ENCODE measurements at places on chromosomes 4 and X. TPM values are rescaled to one million over a fixed set of nuclear protein-coding genes. Genes with fewer than 3 reads are reported as not detected.

DNA sequence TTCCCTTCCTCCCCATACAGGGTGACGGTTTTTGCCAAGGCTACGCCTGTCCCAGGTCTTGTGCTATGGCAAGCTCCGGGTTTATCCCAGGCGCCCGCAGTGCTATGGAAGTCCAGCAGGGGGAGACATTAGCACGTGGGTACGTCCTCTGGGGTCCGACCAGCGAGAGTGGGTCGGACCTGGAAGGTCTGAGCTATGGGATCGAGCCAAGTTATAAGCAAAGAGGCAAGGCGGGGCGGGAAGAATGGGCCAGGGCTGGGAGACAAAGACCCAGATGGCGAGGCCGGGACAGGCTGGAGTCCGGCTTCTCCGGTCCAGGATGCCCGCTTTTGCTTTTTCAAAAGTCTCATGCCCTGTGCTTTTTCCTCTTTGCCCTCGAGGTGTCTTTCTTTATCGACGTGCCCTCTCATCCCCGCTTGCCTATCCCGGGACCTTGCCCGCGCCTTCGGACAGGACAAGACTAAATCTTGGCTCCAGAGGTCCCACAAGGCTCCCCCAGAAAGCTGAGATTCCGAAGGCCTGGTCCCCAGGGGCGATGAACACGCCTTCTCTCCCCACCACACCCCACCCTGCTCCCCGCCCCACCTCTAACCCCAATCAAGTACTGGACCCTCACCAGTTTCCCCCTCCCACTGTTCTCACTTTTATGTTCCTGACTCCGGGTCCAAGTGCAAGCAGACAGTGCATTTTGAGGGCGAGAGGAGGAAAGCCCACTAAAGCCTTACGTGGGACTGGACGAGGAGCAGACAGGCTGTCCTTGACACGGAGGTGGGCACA lies 785 bp upstream of the EFNB1 start:
- no peaks in the 10 kb centered on the region for H3K27me3 ChIP-seq
- no peaks in the 10 kb centered on the region for H3K36me3 ChIP-seq
- peak overlapping the region; percentile 87 for H3K27ac ChIP-seq
- peaks cover 23% of the 10 kb centered on the region for H3K4me1 ChIP-seq

GRCh38 chr4:164571593-164572390 lies 182.1 kb upstream of the SMIM31 start:
- peaks cover 22% of the 10 kb centered on the region for H3K4me1 ChIP-seq
- no peak overlapping the region for H3K4me3 ChIP-seq
- peak; percentile 31 for DNase-seq
- no peak overlapping the region for H3K27ac ChIP-seq
- no peaks in the 10 kb centered on the region for H3K36me3 ChIP-seq
- H3K27me3 ChIP-seq, result no peaks in the 10 kb centered on the region

DNA sequence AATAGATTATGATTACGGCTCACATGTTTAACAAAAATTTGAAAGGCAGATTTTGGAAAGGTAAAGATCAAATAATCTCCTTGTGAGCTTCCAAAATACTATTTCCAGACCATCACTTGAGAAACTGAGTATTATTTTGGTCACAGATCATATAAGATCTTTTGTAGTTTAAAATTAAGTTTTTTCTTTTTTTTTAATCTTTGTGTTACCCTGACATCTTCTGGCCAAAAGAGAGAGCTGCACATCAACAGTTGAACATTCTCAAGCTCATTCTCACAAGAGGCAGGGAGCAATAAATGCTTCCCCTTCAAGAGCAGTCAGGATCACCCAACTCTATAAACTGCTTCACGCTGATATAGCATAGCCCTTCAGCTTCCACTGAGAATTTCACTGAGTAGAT lies 15.9 kb downstream of the TMEM192 start:
- no peak overlapping the region for H3K27ac ChIP-seq
- no peaks in the 10 kb centered on the region for H3K27me3 ChIP-seq
- no peak overlapping the region for H3K4me3 ChIP-seq
- no peaks in the 10 kb centered on the region for H3K36me3 ChIP-seq
- peak; percentile 23 for DNase-seq
- H3K4me1 ChIP-seq, result no peaks in the 10 kb centered on the region

GRCh38 chr4:123706973-123707372 lies 310.4 kb downstream of the SPRY1 start:
- no peak for DNase-seq
- H3K27ac ChIP-seq, result no peak overlapping the region
- no peak overlapping the region for H3K4me3 ChIP-seq
- H3K36me3 ChIP-seq, result no peaks in the 10 kb centered on the region
- no peaks in the 10 kb centered on the region for H3K27me3 ChIP-seq
- no peaks in the 10 kb centered on the region for H3K4me1 ChIP-seq

DNA sequence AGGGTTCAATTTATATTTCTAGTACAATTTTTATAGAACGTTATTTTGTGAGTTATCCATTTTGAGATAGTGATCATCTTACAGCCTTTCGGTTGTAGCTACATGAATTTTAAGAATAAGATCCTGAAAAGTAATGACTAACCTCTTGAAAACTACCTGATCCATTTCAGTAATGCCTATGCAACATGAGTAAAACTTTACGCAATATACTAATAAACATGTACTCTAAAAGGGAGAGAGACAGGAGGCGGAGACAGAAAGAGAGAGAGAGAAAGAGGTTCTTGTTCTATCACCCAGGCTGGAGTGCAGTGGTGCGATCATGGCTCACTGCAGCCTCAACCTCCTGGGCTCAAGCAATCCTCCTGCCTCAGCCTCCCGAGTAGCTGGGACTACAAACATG lies 816.1 kb downstream of the CCSER1 start:
- no peaks in the 10 kb centered on the region for H3K36me3 ChIP-seq
- H3K4me1 ChIP-seq, result peaks cover 5% of the 10 kb centered on the region
- no peaks in the 10 kb centered on the region for H3K27me3 ChIP-seq
- no peak overlapping the region for H3K27ac ChIP-seq

GRCh38 chrX:38357747-38358673 lies 5.6 kb downstream of the OTC start:
- no peak for DNase-seq
- no peaks in the 10 kb centered on the region for H3K36me3 ChIP-seq
- H3K4me1 ChIP-seq, result no peaks in the 10 kb centered on the region
- no peak overlapping the region for H3K4me3 ChIP-seq

- no peak overlapping the region for H3K4me3 ChIP-seq
- no peaks in the 10 kb centered on the region for H3K4me1 ChIP-seq
- H3K36me3 ChIP-seq, result no peaks in the 10 kb centered on the region
- no peak overlapping the region for H3K27ac ChIP-seq
Observed at GRCh38 chrX:113747274-113747973, 836.5 kb upstream of the HTR2C start.

GRCh38 chrX:26511589-26512363 lies 295.8 kb downstream of the MAGEB5 start:
- H3K4me3 ChIP-seq, result no peak overlapping the region
- DNase-seq, result no peak
- H3K36me3 ChIP-seq, result no peaks in the 10 kb centered on the region
- no peaks in the 10 kb centered on the region for H3K27me3 ChIP-seq

DNA sequence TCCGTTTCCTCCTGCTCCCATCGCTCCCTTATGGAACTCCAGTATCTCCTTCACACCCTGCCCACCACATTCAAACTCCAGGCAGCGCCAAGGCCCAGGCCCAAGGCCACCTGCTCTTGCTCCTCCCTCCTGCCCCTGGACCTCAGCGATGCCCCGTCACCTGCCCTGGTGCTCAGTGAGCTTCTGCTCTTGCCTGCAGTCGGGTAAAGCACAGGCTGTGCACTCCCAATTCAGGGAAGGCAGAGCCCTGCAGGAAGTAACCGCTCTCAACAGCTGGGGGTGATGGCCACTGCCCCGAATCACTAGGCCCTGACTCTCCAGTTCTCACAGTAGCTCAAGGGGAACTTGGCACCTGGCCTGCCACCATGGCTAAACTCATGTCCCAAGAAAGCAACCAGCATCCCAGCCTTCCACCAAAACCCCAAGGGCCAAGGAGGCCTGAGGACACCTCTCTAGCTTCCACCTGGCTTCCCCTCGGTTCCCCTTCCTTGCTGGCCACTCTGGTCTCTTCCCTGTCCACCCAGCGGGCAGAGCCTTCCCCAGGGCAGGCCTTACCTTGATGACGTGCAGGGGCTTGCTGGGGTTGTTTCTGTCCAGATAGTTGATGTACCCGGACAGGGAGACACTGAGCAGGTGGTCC lies 29.3 kb downstream of the WDR1 start:
- no peak overlapping the region for H3K27ac ChIP-seq
- no peaks in the 10 kb centered on the region for H3K27me3 ChIP-seq
- H3K4me1 ChIP-seq, result no peaks in the 10 kb centered on the region
- H3K4me3 ChIP-seq, result no peak overlapping the region
- DNase-seq, result no peak

GRCh38 chr4:38455092-38455862 lies 208.7 kb upstream of the KLF3 start:
- H3K36me3 ChIP-seq, result no peaks in the 10 kb centered on the region
- H3K4me3 ChIP-seq, result no peak overlapping the region

DNA sequence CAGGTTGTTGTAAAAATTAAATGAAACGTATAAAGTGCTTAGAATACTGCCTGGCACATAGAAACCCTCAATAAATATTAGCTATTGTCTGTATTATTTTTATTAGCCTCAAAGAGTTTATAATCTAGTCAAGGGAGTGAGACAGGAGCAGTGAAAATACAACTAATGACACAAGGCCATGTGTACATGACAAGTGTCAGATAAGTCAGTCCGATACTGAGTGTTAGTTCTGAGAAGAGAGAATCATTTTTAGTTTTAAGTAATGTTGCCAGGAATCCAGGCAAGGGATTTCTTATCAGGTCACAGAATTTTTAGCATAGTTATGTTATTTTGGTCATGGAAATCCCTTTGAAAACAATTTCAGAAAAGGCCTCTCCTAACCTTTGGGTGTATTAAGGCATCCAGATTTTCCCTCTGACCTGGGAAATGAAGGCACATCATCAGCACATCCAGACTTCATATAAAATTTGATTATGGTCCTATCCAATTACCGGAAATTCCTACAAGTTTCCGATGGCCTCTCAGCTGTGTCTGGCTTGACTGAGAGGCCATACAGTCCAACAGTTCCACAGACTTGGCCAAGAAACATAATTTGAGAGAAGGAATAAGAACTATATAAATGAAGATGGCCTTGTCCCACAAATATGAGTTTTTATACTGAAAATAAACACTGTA lies 35.7 kb downstream of the PPARGC1A start:
- no peaks in the 10 kb centered on the region for H3K27me3 ChIP-seq
- no peak for DNase-seq
- no peak overlapping the region for H3K4me3 ChIP-seq

- no peaks in the 10 kb centered on the region for H3K27me3 ChIP-seq
- no peak overlapping the region for H3K4me3 ChIP-seq
- H3K4me1 ChIP-seq, result no peaks in the 10 kb centered on the region
Observed at GRCh38 chrX:147884958-147885357, 26.8 kb upstream of the FMR1 start.

- no peak for DNase-seq
- no peak overlapping the region for H3K4me3 ChIP-seq
- peaks cover 15% of the 10 kb centered on the region for H3K27me3 ChIP-seq
- no peaks in the 10 kb centered on the region for H3K4me1 ChIP-seq
- H3K27ac ChIP-seq, result no peak overlapping the region
- no peaks in the 10 kb centered on the region for H3K36me3 ChIP-seq
Observed at GRCh38 chr4:47737326-47737725, 100.5 kb downstream of the CORIN start.

DNA sequence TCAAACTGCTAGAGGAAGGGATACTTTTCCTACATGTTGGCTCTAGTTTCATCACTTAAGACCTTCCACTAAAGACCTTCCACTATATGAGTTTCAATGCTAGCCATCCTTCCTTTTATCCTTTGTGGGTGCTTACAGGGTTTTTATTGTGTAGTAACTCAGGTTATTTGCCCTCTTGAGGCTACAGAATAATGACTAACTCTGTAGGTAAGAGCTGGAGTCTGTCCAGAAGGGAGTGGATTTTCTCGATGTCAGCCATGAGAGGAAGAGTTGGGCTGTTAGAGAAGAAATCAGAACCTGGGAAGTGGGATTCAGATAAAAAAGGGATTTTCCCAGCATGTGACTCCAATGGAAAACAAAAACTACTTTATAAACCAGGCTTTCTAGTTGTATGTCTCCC lies 27.5 kb upstream of the HERC5 start:
- H3K27ac ChIP-seq, result no peak overlapping the region
- no peak overlapping the region for H3K4me3 ChIP-seq
- H3K4me1 ChIP-seq, result peaks cover 12% of the 10 kb centered on the region
- no peaks in the 10 kb centered on the region for H3K36me3 ChIP-seq
- H3K27me3 ChIP-seq, result no peaks in the 10 kb centered on the region

DNA sequence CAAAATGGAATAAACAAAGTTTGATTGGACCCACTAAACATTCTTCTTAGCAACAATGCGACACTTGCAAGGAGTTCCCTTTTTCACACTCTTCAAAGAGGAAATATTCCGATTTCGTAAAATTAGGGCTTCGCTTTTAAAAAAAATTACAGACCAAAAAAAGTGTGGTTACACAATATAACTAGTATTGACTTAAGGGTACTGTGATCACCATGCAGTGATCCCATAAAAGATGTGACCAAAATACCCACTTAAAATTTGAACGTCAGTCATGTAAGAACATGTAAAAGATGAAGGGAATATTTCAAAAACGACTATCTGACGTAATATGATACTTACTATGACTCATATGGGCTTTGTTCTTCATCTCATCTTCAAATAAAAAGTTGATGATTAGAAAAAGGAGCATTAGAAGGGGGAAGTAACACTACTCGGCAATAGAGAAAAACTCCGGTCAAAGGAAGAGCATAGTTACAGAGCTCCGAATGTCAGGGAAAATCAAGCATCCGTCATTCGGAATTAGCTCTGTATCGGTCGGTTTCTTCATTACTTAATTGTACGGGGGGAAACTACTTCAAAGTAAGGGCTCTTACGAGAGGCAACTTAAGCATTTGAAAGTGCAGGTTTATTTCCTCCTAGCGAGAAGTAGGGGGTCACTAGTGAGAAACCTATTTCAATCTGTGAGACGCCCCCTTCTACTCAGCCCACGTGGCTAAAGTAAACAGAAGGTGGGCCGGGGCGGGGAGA lies 1.3 kb upstream of the TET2 start:
- peaks cover 22% of the 10 kb centered on the region for H3K4me1 ChIP-seq
- peak overlapping the region; percentile 99 for H3K4me3 ChIP-seq
- H3K27ac ChIP-seq, result no peak overlapping the region
- H3K36me3 ChIP-seq, result no peaks in the 10 kb centered on the region
- no peaks in the 10 kb centered on the region for H3K27me3 ChIP-seq

DNA sequence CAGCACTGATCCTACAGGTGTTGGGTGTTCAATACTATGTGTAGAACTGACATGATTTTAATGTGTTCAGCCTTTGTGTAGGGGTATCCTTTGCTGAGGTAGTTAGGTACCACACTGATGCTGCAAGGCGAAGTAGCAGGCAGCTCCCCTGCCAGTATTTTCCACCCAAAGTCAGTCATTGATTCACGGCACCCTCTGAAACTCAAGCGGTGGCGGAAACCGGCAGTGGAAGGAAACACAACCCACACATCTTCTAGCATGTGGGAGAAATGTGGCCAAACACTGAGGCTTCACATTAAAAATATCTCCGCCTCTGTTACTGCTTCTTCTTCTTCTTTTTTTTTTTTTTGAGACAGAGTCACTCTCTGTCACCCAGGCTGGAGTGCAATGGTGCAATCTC lies 126.3 kb downstream of the AASDH start:
- no peak overlapping the region for H3K4me3 ChIP-seq
- H3K4me1 ChIP-seq, result no peaks in the 10 kb centered on the region
- peaks cover 6% of the 10 kb centered on the region for H3K27me3 ChIP-seq
- no peaks in the 10 kb centered on the region for H3K36me3 ChIP-seq
- H3K27ac ChIP-seq, result no peak overlapping the region

Gene UCHL1
- total RNA-seq, result 0.63 TPM

Gene PAGE1
- total RNA-seq, result 1.7 TPM

Gene ARMCX5
- total RNA-seq, result 39.2 TPM

Gene IQCM
- not detected for total RNA-seq

Gene HOPX
- not detected for total RNA-seq
